ENCODE measurements at places on chromosomes 1 and 21.

DNA sequence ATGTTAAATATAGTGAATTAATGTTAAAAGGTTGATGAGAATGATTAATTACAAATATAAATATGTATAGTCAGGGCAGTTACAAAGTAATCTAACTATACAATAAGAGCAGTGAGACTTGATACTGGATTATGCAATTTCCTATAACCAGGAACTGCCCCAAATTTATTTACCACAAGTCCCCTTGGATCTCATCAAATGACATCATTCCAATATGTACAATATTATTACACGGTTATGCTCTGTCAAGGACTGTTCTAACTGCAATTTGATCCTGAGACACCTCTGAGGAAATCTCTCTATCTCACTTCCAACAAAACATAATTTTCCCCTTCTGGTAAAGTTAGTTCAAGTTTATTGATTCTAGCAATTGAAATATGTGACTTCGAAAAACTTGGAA lies 917.6 kb downstream of the NCAM2 start:
- DNase-seq: no peak

DNA sequence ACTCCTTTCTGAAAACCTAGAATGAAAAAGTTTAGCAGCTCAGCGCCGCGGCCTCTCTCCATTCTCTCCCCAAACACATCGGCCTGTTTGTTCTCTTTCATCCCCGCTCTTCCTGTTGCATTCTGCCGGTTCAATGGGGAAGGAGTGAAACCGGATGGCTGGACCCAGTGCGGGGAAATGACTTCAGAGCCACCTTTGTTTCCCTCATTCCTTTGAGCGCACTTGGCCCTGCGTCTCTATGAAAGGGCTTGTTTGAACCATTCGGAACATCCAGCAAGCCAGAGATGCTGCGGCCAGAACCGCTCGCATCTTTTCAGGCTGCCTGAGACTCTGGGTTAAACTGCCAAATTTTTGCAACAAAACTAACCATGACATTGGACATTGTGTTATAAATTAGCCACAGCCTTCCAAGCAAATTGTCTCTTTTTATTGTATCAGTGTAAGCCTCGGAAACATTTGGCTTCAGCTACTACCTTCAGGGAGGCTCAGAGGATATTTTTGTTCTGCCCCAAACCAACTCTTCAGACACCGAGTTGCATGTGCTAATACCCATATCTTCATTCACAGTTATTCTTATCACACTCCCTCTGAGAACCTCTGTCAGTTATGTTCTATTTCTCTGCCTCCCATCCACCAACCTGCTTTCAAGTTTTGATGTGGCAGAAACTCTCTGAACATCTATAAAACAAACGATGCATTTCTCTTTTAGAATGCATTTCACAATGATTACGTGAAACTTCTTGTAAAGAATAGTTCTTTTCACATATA lies 5.1 kb upstream of the OLIG1 start:
- DNase-seq: no peak

DNA sequence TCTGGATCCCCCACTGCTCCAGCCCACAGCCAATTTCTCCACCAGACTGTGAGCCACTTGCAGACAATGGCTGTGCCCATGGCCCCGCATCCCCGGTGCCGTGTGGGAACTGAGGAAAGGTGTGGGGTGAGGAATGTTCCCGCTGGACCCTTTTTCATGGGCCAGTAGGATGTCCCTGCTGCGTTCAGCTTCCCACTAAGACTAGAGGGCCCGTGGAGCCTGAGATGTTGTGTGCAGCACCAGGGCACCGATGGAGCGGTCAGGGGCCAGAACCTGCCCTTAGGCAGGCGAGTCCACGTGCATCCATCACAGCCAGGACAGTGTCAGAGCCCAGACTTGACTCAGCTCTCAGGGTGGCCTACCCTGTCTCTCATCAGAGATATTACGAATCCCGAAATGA lies 105.7 kb upstream of the COL6A1 start:
- no peak for DNase-seq

DNA sequence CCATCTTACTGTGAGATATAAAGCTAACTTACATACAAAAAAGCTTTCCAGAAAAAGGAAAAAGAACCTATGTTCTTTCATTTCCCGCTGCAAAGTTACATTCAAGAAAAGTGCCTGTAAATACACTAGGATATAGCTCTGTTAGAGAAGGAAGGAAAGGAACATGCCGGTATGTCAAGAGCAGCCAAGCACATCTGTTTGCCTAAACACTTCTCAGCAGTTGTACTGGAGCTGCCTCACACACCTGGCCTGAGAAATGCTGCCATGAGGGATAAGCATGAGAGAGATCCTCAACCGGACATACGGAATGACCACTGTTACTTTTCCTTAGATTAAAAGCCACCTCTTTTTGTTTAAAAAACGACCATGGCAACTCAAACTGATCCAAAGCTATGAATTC lies 189.7 kb downstream of the RERE start:
- no peak for DNase-seq

DNA sequence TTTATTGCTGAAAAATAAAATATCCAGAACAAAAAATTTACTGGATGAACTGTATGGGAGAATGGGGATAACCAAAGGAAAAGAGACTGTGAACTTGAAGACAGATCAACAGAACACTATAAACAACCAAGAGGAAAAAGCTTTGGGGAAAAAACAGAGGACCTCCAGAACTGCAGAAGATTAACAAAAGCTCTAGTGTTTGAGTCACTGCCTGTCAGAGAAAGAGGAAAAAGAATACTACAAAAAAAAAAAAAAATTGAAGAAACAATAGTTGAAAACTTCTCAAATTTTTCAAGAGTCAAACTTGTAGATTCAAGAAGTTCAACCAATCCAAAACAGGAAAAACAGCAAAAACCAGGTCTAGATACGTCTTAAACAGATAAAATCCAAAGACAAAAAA lies 44.3 kb downstream of the ARHGAP29 start:
- DNase-seq: no peak

GRCh38 chr1:184002071-184002470 lies 35.5 kb downstream of the COLGALT2 start:
- no peak for DNase-seq

- DNase-seq: no peak
Measured at GRCh38 chr1:94418664-94419655, 771 bp downstream of the ABCD3 start.

DNA sequence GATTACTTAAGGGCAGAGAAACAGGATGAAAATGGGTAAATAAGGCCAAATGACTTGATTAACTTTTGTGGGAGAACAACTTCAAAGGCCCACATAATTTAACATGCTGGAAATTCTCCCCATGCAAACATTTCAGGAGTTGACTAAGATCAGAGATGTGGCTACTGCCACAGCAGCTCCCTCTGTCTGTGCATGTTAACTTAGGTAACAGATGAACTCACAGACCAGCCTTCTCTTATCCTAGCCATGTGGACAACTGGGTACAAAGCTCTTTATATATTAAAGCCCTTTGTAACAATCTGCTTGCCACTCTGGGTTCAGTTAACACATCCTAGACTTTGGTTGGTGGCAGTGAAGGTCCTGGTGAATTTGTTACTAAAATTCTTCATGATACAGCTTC lies 33.2 kb downstream of the BEND5 start:
- no peak for DNase-seq

- DNase-seq: no peak
Measured at GRCh38 chr1:226274138-226274537, 34.8 kb downstream of the LIN9 start.

GRCh38 chr21:25420831-25421230 lies 186.4 kb downstream of the MRPL39 start:
- DNase-seq: no peak

DNA sequence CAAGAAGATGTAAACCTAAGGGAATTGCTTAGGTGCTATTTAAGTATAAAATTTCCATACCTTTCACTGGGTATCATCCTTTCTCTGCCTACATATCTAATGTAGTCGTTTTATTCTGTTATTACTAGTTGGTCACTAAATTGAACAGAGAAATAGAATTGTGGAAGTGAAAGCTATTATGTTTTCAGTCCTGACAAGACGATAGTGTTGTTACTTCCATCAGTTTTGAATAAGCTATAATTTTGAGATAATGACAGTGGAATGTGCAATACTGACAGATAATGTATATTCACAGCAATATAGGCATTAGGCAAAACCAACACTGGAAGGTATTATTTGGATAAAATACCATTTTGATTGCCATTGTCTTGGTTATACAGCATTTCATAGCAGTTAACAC lies 181.8 kb downstream of the ADGRL2 start:
- no peak for DNase-seq

GRCh38 chr1:196355206-196355786 lies 252.9 kb downstream of the KCNT2 start:
- DNase-seq: no peak

- DNase-seq: no peak
Measured at GRCh38 chr1:33683913-33684312, 180.0 kb upstream of the HMGB4 start.

- no peak for DNase-seq
Measured at GRCh38 chr1:166036092-166036491, 130.7 kb downstream of the FAM78B start.
